ENCODE measurements at places on chromosomes 12 and 14. TPM values are rescaled to one million over a fixed set of nuclear protein-coding genes. Genes with fewer than 3 reads are reported as not detected.

The ZNF891 gene
- polyA plus RNA-seq: 0.37 TPM

The GPRC5D gene
- 0.23 TPM for polyA plus RNA-seq

The HNF1A gene
- not detected for polyA plus RNA-seq

The CD9 gene
- polyA plus RNA-seq: 50.6 TPM

The ATL1 gene
- 1.4 TPM for polyA plus RNA-seq

The KRT8 gene
- 21.8 TPM for polyA plus RNA-seq

The PAPLN gene
- 20.3 TPM for polyA plus RNA-seq

The RNF34 gene
- polyA plus RNA-seq: 31.6 TPM

The PDZRN4 gene
- polyA plus RNA-seq: 0.08 TPM

The ASIC1 gene
- polyA plus RNA-seq: 0.22 TPM

The CLEC7A gene
- polyA plus RNA-seq: 11.7 TPM

The PLEKHD1 gene
- polyA plus RNA-seq: 0.17 TPM

The PZP gene
- 0.35 TPM for polyA plus RNA-seq

The EFS gene
- polyA plus RNA-seq: 1.8 TPM

The ESR2 gene
- polyA plus RNA-seq: 1.4 TPM

The PMCH gene
- 0.80 TPM for polyA plus RNA-seq

The SRGAP1 gene
- polyA plus RNA-seq: 1.8 TPM

The CLEC9A gene
- polyA plus RNA-seq: not detected

The LGR5 gene
- 0.02 TPM for polyA plus RNA-seq

The KRT3 gene
- polyA plus RNA-seq: not detected

The PTPRR gene
- polyA plus RNA-seq: 2.0 TPM

The FOXM1 gene
- polyA plus RNA-seq: 4.1 TPM

The KRT80 gene
- 0.03 TPM for polyA plus RNA-seq

The LLPH gene
- polyA plus RNA-seq: 19.1 TPM

The TCTN2 gene
- polyA plus RNA-seq: 4.1 TPM

The GPR68 gene
- 1.3 TPM for polyA plus RNA-seq

The LRTM2 gene
- not detected for polyA plus RNA-seq

The FOXN4 gene
- polyA plus RNA-seq: not detected

The MUCL1 gene
- not detected for polyA plus RNA-seq

The CD4 gene
- 32.8 TPM for polyA plus RNA-seq

The TNFRSF1A gene
- 40.6 TPM for polyA plus RNA-seq

The TDP1 gene
- 9.4 TPM for polyA plus RNA-seq

The ANO4 gene
- polyA plus RNA-seq: not detected

The RPS6KL1 gene
- polyA plus RNA-seq: 4.6 TPM

The LMO3 gene
- polyA plus RNA-seq: 0.48 TPM

The GLI1 gene
- 1.2 TPM for polyA plus RNA-seq

The LRRC23 gene
- 7.5 TPM for polyA plus RNA-seq

Measured in spleen (tissue), 13 donors.